ENCODE measurements at places on chromosomes 7 and 10.
A peak's percentile ranks its signal among the peaks of the same experiment; 100 is the strongest.

DNA sequence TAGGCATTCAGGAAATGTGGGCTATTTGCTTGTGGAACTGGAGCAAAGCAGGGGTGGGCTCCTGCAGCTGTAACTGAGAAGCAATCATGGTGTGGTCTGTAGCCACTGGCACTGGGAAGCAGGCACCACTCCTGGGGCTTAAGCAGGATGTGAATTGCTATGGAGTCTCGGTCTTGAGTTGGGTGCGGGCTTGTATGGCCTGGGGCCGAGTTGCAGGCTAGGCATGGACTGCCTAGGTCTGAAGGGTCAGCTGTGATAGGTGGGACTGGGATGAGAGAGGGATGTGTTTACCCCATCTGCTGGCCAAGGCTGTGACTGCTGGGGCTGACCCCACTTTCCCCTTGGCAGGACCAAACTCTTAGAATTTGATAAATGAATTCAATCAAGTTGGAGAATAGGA, 43.0 kb downstream of the ADCY1 start:
- ATAC-seq, result no peak

DNA sequence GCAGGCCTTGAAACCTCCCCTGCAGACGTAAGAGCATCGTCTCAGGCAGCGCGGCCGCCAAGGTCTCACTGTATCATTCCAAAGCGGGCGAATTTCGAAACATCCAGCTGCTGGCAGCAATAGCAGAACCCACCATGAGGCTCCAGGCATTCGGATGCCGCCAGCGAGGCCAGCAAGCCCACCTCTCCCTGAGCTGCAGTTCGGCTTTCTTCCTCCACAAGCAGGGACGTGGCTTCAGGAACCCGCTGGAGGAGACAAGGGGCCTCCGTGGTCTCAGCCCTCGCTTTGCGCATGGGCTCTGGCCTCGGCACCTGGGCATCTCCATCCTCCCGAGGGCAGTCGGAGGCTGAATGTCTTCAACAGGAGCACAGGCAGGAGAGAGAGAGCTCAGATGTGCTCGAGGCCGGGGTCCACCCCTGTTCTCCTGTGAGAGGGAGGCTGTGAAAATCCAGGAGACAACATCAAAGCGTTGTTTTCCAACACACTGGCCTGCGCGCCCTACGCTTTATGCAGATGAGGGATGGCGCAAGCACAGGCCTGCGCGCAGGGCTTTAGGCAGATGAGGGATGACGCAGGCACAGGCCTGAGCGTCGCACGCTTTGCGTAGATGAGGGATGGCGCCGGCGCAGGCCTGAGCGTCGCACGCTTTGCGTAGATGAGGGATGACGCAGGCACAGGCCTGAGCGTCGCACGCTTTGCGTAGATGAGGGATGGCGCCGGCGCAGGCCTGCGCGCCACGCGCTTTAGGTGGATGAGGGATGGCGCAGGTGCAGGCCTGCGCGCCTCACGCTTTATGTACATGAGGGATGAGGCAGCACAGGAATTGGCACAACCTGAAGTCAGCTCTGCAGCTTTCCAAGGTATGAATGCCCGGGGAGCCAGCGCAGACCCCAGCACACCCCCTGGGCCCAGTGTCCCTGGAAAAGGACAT, 103.2 kb downstream of the WDR37 start:
- no peak for ATAC-seq

GRCh38 chr7:72007018-72007417, 405.1 kb downstream of the CALN1 start:
- no peak for ATAC-seq

DNA sequence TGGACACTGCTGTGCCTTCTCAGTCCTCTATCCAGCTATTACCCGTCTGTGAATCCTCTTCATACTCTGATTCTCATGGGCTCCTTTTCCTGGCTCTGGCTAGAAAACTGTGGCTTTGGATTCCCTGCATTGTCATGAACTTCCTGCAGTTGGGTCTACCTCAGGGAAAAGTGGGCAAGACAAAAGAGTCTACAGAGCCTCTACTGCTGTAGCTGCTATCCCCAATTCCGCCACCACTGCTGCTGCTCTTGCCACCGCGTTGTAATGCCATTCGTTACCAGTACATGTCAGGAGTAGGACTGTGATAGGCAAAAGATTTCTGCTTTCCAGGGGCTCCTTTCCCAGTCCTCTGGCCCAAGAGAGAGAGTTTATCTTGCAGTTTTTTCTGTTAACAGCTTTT, 23.9 kb upstream of the PPP1R17 start:
- peak; percentile 63 for ATAC-seq
